Fibroblast of skin of right biceps (primary cell): ENCODE measurements at places on chromosomes 2 and 18.

- no peak for DNase-seq
These were observed 23.8 kb upstream of the MAL start for GRCh38 chr2:95001701-95002100.

DNA sequence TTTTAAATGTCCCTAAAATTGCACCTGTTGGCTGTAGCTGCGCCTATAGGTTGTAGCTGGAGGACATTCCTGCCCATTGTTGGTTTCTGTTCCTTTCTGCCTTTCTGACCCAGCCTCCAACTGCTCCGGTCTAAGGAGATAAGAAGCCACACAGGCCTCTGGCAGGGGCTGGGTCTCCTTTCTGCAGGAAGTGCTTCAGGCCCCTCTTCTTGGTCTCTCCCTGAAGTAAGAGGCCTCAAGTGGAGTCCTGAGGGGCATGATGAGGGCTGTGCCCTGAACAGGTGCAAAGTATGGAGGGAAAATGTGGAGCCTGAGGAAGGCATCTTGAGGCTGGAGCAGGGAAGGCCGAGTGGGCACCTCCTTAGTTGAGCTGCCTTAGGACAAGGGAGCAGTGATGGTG is 10.4 kb upstream of the SFTPB start:
- DNase-seq = no peak

GRCh38 chr2:31380243-31380642 is 34.3 kb downstream of the XDH start:
- DNase-seq = no peak

GRCh38 chr2:241645915-241646645 is 8.6 kb downstream of the ATG4B start:
- no peak for DNase-seq

GRCh38 chr18:23634692-23635091 is 28.0 kb downstream of the ANKRD29 start:
- DNase-seq = no peak

DNA sequence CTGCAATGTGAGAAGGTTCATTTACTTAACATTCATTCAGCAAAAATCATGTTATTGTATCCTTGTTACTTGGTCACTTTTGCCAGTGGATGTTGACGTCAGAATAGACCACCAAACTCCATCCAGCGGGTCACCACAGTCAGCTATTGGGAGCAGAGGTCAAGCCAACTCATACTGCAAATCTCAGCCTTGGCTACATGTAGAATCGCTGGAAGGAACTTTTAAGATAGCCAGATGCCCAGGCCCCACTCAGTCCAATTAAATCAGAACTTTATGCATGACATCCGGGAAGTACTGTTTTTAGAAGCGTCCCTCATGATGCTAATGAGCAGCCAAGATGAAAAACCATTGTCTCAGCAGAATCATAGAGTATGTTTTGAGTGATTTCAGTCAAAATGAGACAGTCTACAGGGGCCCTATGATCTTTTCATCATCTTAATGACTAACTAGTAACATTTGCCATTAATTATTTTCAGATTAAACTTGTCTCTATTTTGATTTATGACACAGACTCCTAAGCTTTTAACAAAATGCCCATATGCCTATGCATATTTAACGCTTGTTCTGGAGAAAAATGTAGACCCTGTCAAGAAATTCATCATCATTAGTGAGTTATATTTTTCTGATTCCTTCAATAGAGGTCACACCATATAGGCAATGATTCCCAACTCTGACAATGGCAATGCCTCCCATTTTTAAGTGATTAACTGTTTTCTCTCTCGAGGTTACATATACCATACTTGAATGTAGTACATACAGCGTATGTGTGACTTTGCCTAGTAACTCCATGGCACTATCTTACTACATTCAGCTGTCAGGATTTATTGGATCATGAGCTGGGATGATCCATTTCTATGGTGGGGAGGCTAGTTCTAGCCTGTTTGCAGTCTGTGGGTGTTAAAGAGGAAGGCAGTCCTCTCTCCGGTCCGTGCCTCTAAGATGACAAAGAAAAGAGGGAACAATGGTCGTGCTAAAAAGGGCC is 63.7 kb upstream of the CCBE1 start:
- peak; percentile 64 for DNase-seq

- DNase-seq = peak; percentile 48
These were observed 8.6 kb downstream of the CCNT2 start for GRCh38 chr2:134927195-134927594.

DNA sequence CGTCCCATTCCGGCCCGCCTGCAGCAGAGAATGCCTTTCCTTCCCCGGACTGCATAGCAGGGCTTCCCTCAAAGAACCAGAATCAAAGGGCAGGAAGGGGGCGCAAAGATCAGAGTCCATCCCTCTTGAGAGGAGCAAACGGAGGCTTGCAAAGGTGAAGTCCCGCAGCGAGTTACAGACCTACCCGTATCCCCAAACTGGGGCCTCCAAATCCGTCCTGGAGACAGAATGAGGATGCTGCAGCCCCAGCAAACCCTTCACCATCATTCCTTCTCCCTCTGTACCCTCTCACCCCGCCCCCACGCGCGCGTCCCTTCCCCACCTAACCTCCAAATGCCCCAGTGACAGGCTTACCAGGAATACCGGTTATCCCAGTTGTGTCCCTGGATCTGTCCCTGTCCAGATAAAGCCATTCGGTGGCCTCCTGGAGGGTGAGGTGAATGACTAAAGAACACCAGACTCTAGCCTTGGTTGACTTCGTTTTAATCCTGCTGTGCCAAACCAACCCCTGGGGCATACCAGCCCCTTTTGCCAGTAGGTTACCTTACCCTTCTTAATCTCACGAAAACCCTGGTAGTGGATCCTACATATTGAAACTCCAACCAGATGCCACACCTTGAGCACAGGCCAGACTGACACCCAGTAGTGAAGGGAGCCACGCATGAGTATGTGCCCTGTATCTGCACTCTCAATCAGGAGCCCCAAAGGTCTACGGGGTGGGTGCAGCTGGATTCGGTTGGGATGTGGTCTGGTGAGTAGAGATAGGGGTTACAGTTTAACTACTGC is 961 bp upstream of the SLC40A1 start:
- DNase-seq = no peak

GRCh38 chr2:38138419-38138818 is 62.5 kb upstream of the CYP1B1 start:
- DNase-seq = no peak

GRCh38 chr18:24421831-24422230 is 4.6 kb upstream of the IMPACT start:
- no peak for DNase-seq

DNA sequence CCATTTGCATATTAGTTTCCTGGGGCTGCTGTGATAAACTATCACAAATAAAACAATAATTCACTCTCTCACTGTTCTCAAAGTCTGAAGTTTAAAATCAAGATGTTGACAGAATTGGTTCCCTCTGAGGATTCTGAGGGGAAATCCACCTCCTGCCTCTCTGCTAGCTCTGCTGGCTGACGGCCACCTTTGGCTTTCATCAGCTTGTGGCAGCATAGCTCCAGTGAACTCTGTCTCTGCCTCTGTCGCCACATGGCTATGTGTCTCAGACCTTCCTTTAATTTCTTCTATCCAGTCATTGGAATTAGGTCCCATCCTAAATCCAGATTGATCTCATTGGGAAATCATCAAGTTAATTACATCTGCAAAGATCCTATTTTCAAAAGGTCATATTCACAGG is 38.9 kb upstream of the TRIM43 start:
- peak; percentile 31 for DNase-seq

DNA sequence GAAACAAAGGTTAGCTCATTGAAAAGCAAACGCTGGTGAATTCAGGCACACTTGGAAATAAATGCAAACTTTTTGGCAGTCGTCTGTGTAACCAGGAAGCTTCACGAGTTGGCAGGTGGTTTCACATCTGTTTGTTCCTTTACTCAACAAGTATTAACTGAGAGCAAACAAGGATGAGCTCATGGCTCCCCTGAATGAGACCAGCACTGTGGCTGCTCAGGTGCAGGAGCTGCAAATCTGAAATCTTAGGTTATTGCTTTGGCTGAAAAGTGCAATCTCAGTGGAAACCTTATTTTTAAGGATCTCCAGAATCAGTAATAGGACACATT is 46.3 kb downstream of the SH3RF3 start:
- DNase-seq = no peak

DNA sequence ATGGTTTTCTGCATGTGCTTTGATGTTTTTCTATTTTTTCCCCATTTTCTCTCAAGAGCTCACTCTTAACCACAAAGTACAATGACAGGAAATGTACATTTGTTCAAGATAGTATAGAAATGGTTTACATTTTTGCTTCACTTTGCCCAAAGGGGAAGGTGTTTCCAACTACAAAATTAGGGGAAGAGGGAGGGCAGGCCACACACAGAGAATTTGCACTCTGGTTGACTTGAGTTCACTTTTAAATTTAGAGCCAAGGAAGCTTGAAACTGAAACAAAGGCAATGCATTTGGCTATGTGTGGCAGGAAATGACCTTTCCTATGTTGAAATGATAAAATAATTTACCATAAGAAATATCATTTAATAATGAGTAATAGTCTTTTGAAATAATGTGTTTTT is 19.1 kb upstream of the VIT start:
- DNase-seq = peak; percentile 32

GRCh38 chr18:74652392-74652988 is 54.8 kb downstream of the ZNF407 start:
- DNase-seq = peak; percentile 43

DNA sequence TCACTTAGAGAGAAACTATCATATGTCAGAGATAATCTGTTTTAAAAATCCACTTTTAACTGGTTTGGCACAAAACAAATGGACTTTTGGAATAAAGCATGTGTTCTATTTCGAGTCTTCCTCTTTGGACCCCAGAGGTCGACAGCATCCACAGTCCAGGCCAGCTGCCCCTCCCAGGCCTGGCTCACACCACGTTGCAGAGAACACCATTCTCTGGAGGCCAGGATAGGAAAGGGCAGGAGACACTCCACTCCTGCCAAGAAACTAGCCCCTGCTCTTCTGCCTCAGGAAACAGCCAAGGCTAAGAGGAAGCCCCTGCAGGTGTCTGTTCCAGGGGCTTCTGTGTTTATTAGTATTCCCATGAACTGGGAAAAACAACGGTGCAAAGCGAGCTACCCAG is 456.6 kb upstream of the ID2 start:
- no peak for DNase-seq
